ENCODE measurements at places on chromosomes 5 and 9. TPM values are rescaled to one million over a fixed set of nuclear protein-coding genes. Genes with fewer than 3 reads are reported as not detected.

- H3K27me3 ChIP-seq, result no peaks in the 10 kb centered on the region
- no peak overlapping the region for H3K27ac ChIP-seq
- H3K4me3 ChIP-seq, result no peak overlapping the region
- peaks cover 6% of the 10 kb centered on the region for H3K4me1 ChIP-seq
- H3K36me3 ChIP-seq, result no peaks in the 10 kb centered on the region
These were observed 186.0 kb upstream of the KLF9 start for GRCh38 chr9:70600506-70600905.

DNA sequence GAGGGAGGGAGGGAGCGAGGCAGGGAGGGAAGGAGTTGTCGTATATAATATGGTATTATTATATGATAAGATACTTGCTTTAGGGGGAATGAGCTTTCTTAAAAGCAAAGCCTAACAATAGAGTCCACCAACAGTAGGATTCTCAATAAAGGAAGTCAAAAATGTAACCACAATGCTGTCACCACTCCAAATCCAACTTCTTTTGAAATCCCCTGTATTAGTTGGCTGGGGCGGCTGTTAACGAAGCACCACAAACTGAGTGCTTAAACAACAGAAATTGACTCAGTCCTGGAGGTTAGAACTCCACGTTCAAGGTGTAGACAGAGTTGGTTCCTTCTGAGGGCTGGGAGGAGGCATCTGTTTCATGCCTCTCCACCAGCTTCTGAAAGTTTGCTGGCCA is 23.1 kb downstream of the GAS1 start:
- H3K36me3 ChIP-seq, result no peaks in the 10 kb centered on the region
- H3K27me3 ChIP-seq, result peaks cover 16% of the 10 kb centered on the region
- no peak for DNase-seq
- H3K27ac ChIP-seq, result no peak overlapping the region
- no peaks in the 10 kb centered on the region for H3K4me1 ChIP-seq

GRCh38 chr5:28208356-28208755 is 1170.0 kb upstream of the CDH9 start:
- H3K27me3 ChIP-seq, result no peaks in the 10 kb centered on the region
- no peak overlapping the region for H3K27ac ChIP-seq

DNA sequence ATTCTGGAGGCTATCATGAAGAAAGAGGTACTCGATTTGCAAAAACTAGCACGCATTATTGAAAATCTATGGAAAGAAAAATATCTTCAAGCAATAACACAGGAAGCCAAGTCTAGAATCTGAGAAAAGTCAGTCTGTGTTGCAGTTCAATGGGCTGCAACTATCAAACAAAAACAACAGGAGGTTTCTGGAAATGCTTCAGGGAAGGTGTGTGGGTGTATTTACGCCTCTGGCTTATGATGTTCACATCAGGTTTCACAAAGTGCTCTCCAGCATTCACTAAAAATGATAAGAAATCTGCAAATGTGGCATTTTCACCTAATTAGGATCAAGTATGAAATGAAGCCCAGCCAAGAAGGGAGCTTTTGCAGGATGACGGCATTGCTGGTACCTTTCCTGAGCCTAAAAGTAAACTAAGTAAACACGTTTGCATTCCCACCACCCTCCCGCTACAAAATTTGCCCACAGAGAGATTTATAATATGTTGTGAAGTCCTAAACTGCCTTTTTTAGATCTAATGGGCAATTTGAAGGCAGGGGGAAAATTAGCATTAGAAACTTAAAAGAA is 146.4 kb downstream of the GABRB2 start:
- no peak for DNase-seq
- no peaks in the 10 kb centered on the region for H3K4me1 ChIP-seq
- no peaks in the 10 kb centered on the region for H3K36me3 ChIP-seq

DNA sequence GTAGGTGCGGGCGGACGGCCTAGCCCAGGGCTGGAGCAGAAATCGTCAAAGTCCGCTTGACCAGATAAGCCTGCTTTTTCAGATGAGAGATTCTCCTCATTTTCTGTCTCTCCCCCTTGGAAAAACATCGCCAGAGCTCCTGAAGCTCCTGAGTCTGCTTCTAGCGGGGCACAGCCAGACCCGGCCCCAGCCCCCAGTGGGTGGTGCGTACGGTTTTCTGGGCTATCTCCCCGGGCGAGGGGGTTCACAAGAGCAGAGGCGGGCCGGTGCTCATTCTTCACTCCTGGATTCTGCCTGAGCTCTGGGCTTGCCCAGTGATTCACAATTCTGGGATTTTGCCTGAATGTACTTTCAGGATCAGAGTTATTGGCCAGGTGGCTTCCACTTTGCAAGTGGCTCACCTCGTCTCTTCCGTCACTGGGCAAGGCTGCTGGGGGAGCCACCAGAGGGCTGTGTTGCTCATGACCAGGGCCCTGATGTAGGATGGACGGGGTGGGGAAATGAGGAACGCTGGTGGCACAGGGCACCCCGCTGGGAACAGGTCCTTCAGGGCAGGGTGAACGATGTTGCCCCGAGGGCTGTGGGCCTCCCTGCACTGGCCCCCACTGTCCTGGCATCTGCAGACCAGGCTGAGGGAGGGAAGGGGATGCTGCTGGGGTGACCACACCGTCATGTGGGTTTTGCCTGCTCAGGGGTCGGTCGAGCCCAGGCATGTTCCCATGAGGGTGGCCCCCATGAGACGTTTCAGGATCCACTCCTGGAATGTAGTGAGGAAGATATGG is 6.3 kb downstream of the SEC16A start:
- H3K4me3 ChIP-seq, result no peak overlapping the region
- peaks cover 14% of the 10 kb centered on the region for H3K4me1 ChIP-seq
- no peak overlapping the region for H3K27ac ChIP-seq
- H3K36me3 ChIP-seq, result peaks cover 36% of the 10 kb centered on the region
- no peaks in the 10 kb centered on the region for H3K27me3 ChIP-seq

- no peaks in the 10 kb centered on the region for H3K4me1 ChIP-seq
- no peak overlapping the region for H3K27ac ChIP-seq
- H3K4me3 ChIP-seq, result no peak overlapping the region
- DNase-seq, result no peak
- H3K36me3 ChIP-seq, result no peaks in the 10 kb centered on the region
These were observed 168.9 kb upstream of the PUM3 start for GRCh38 chr9:3012842-3013241.

GRCh38 chr5:55554585-55555202 is 19.9 kb upstream of the PLPP1 start:
- no peak for DNase-seq
- no peak overlapping the region for H3K4me3 ChIP-seq
- peaks cover 3% of the 10 kb centered on the region for H3K4me1 ChIP-seq
- H3K27ac ChIP-seq, result no peak overlapping the region

DNA sequence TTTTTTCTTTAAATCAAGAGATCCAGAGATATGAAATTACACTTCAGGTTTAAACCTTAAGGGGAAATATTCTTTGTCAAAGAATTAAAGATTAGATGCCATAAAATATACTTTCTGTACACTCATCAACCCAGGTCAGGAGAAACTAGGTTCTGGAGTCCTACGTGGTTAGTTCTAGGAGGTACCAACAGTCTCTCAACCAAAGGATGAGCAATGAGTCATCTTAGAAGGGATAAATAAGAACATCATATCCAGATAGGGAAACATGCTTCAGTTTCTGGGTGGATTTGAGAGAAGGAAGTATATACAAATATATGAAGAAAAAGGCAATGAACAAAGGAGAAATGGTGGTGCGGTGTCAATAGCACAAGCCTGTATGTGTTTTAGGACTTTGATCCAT is 98.2 kb downstream of the CSNK1G3 start:
- H3K27ac ChIP-seq, result no peak overlapping the region
- H3K4me3 ChIP-seq, result no peak overlapping the region
- no peak for DNase-seq
- H3K36me3 ChIP-seq, result peaks cover 9% of the 10 kb centered on the region

- DNase-seq, result no peak
- peaks cover 1% of the 10 kb centered on the region for H3K4me1 ChIP-seq
- H3K36me3 ChIP-seq, result no peaks in the 10 kb centered on the region
- H3K4me3 ChIP-seq, result no peak overlapping the region
These were observed 1.3 kb upstream of the PLPP7 start for GRCh38 chr9:131288217-131288616.

DNA sequence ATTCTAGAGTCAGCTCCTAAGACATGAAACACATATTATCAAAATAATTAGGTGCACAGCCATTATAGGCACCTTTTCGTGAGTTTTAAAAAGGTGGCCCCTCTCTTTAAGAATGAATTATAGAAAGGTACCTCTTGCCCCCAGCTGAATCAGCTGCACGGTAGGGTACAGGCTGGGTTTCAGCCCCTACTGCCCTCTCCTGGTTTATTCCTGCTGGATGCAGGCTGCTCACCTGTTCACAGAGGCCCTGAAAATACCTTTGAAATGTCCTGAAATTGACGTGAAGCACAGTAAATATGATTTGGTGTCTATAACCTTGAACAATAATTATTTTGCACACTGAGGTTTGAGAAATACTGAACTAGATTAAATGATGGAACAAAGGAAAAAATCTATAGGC is 504.8 kb upstream of the SGCD start:
- no peak overlapping the region for H3K27ac ChIP-seq
- H3K4me3 ChIP-seq, result no peak overlapping the region
- DNase-seq, result no peak
- H3K27me3 ChIP-seq, result no peaks in the 10 kb centered on the region

- H3K36me3 ChIP-seq, result no peaks in the 10 kb centered on the region
- DNase-seq, result no peak
- H3K4me3 ChIP-seq, result no peak overlapping the region
- H3K27ac ChIP-seq, result no peak overlapping the region
- H3K4me1 ChIP-seq, result no peaks in the 10 kb centered on the region
- H3K27me3 ChIP-seq, result peaks cover 21% of the 10 kb centered on the region
These were observed 80.8 kb downstream of the HRH2 start for GRCh38 chr5:175738602-175739133.

DNA sequence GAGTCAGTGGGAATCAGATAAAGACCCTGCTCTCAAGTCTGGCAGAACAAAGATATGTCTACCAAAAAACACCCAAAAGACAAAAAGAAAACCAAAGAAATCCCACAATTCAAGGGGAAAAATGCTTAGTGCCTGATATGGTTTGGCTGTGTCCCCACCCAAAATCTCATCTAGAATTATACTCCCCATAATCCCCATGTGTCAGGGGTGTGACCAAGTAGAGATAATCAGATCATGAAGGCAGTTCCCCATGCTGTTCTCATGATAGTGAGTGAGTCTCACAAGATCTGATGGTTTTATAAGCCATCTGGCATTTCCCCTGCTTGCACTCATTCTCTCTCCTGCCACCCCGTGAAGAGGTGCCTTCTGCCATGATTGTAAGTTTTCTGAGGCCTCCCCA is 13.4 kb downstream of the FBXO10 start:
- DNase-seq, result no peak
- peaks cover 11% of the 10 kb centered on the region for H3K36me3 ChIP-seq
- H3K4me3 ChIP-seq, result no peak overlapping the region

- no peaks in the 10 kb centered on the region for H3K4me1 ChIP-seq
- H3K27me3 ChIP-seq, result no peaks in the 10 kb centered on the region
- no peaks in the 10 kb centered on the region for H3K36me3 ChIP-seq
These were observed 775.8 kb downstream of the EFNA5 start for GRCh38 chr5:106894964-106895363.

DNA sequence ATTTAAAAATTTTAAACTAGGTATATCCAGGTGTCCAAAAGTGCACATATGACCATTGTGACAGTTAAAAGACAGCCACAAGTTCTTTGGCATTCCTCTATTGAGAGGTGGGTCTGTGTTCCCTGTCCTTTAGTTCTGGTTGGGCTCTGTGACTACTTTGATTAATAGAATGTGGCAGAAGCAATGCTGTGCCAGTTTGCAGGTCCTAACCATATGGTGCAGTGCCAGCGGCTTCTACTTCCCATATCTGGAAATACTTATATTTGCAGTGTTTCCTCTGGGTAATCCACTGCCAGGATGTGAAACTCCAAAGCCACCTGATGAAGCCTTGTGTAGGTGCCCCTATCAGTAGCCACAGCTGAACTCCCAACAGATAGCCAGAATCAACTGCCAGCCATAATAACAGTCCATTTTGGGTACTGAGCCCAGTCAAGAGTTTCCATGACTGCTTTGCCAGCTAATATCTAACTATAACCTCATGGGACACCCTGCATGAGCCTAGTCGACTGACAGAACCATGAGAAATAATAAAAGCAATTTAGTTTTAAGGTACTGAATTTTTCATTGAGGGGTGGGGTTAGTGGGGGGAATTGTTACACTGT is 361.0 kb upstream of the SEMA6A start:
- no peak overlapping the region for H3K4me3 ChIP-seq
- H3K4me1 ChIP-seq, result no peaks in the 10 kb centered on the region
- no peaks in the 10 kb centered on the region for H3K27me3 ChIP-seq
- H3K27ac ChIP-seq, result no peak overlapping the region
- no peak for DNase-seq

DNA sequence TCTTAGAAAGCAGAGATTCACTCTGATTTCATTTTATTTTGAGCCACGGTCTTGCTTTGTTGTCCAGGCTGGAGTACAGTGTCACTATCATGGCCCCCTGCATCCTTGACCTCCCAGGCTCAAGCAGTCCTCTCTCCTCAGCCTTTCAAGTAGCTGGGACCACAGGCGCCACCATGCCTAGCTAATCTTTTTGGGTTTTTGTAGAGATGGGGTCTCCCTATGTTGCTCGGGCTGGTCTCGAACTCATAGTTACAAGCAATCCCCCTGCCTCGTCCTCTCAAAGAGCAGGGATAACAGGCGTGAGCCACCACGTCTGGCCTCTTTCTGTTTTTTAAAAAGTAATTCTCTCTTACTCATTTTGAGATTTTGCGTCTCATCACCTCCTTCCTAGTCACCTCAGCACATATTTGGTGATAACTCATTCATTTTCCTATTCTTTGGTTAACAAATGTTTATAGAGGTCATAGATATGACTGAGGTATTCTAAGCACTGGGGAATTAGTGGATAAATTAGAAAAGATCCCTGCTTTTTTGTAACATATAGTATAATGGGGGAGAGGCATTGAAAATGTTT is 10.8 kb upstream of the DCP2 start:
- H3K4me1 ChIP-seq, result peaks cover 32% of the 10 kb centered on the region
- no peaks in the 10 kb centered on the region for H3K27me3 ChIP-seq

GRCh38 chr9:74277532-74277931 is 219.6 kb upstream of the RORB start:
- H3K27ac ChIP-seq, result no peak overlapping the region
- no peak for DNase-seq
- H3K36me3 ChIP-seq, result no peaks in the 10 kb centered on the region
- no peaks in the 10 kb centered on the region for H3K27me3 ChIP-seq
- no peaks in the 10 kb centered on the region for H3K4me1 ChIP-seq
- no peak overlapping the region for H3K4me3 ChIP-seq

- no peak overlapping the region for H3K4me3 ChIP-seq
- H3K4me1 ChIP-seq, result peaks cover 6% of the 10 kb centered on the region
- H3K27ac ChIP-seq, result no peak overlapping the region
- no peaks in the 10 kb centered on the region for H3K36me3 ChIP-seq
- no peaks in the 10 kb centered on the region for H3K27me3 ChIP-seq
- DNase-seq, result no peak
These were observed 134.5 kb downstream of the SIL1 start for GRCh38 chr5:139063664-139064054.

Gene HIGD2A
- 150 TPM for total RNA-seq

Gene MEIKIN
- total RNA-seq, result not detected

Gene PITX1
- total RNA-seq, result not detected

Gene LCN1
- not detected for total RNA-seq

Gene GRXCR2
- total RNA-seq, result not detected

Gene CFAP90
- total RNA-seq, result not detected
